ENCODE measurements at places on chromosomes 12 and 14.

GRCh38 chr14:99996951-99997571, 68.2 kb upstream of the EVL start:
- no peak for DNase-seq

DNA sequence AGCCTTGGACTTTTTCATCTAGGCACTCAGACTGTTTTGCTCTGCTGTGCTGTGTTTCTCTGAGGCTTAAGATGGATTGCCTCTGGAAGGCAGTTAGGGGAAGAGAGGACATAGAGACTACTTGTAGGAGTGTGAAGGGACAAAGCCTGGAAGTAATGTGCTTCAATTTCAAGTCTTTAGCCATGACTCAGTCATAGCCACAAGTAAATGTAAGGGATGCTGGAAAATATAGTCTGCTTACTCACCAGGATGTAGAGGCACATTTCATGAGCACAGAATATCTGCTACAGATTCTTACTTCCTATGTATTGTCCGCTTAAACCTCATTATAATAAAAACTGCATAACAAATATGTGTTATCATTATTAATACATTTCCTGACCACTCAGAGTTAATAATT, 794.3 kb upstream of the NOVA1 start:
- no peak for DNase-seq

DNA sequence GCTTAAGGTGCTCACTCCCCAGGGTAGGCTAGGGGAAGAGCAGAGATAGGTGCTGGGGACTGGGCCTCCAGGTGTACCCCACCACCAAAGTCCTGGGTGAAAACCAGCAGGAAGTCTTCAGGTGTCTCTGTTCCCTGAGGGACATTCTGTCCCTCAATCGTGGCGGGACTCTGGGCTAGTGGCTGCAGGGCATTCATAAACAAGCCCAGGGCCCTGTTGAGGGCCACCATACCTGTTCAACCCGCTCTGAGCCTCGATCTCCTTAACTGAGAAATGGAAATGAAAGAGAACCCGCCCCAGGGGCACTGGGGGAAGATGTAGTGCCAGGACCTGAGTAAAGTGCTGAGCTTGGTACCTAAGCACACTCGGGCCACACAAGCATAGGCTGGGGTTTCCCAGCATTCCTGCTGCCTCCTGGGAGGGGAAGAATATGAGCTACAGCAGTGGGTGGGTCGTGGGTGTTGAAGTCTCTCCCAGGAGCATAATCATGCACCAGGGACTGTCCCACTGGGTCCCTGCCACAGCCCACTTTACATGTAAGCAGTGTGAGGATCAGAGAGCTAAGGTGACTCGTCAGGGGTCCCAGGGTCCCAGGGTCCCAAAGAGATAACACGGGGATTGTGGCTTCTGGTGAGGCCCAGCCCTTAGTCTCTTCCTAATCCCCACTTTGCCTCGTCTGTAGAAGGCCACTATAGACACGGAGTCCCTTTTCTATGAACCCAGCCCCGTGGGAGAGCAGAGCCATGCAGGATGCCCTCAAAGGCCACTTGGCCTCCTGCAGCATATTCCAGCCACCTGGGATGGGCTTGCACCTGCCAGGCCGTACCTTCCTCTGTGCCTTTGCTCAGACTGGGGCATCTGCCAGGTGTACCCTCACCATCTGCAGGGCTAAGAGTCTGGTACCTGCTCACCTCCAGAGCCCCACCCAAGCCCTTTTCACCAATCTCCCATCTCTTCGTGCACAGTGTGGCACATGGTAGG, 14.4 kb downstream of the FAM222A start:
- no peak for DNase-seq

GRCh38 chr12:65511134-65511834, 232.8 kb downstream of the MSRB3 start:
- DNase-seq, result no peak

DNA sequence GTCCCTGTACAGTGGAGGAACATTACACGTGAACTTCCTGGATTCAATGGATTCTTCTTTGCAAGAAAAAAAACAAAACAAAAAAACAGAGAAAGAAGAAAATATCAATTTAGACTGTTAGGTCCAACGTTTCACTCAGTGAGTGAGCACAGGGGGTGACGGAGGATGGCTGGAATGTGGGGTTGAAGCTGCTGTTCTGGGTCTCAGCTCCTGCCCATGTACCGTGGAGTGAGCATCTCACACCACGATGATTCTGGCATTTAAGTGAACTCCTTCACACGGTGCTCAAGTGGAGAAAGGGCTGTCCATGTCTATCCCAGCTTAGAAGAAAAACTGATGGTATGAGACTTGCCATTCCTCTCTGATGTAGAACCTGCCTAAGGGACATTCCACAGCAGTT, 23.2 kb downstream of the CCND2 start:
- DNase-seq, result no peak

DNA sequence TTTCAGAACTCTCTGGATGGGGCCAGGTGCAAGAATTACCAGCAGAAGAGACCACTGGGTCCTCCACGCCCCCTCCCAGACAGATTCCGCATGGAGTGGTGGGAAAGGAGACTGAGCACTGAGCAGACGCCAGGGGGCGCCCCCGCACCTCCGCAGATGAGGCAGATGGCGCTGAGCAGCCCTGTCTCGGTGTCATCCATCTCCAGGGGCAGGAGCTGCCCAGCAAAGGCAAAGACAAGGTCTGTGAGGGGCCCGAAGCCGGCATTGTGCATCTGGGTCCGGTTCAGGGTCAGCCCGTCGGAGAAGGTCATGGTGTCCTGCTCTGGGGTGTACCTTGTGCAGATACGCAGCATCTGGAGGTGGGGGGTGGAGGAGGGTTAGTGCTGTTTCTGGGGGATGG, 6.3 kb upstream of the ITGB7 start:
- DNase-seq, result peak; percentile 74

DNA sequence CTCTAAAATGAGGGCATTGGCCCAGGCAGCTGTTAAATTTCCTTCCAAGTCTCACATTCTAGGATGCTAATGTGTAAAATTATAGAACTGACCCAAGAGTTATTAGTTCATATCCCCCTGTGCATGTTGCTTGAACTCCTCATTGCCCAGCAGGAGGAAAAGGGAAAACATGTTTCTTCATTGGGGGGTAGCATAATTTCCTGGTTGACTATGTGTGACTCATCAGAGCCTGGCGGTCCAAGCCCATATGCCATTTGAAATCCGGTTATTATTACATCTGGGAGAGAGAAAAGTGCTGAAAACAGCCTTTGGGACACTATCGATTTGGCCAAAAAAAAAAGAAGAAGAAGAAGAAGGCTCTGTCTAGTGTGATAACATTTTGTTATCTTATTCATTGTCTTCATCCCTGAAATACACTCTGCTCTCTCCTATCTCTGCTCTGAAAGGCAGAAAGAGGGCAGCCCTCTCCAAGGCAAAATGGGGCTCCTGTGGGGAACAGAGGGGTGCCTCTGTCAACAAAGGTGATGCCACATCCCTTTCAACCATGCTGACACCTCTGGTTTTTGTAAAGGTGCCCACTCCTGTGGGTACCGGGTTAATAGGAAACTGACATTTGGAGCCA, 114.2 kb downstream of the DAD1 start:
- DNase-seq, result no peak

DNA sequence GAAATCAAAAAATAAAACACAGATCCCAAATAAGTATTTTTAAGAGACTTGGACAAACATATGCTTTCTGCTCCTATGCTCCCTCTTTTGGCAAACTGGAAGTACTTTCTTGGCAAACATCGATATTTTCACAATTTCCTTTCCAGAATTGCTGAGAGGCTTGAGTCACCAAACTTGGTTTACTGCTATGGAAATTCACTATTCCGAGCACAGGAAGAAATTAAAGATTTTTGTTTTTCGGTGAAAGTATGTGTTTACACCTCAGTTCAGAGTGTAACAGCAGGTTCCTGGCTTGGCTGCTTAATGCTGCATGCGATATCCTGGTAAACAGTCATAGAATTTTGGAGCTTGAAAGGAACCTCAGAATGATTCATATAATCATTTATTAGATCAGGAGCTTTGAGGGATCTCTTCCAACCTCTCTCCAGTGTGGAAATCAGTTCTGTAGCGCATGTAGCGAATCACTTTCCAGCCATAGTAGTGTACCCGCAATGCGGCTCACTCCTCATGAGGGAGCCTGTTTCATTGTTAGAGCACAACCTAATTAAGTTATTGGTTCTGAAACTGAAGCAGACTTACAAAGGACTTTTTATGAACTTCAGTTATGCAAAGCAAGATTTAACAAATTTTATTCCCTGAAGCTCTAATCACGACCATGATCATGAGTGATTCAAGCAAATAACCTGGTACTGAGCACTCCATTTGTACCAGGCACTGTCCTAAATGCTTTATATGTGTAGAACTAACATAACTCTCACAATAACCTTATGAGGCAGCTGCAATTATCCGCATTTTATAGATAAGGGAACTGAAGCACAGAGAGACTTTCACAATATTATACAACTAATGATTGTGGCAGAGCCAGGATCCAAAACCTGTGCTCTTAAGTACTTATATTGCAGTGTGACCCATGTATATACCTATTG, 56.4 kb upstream of the ATP2A2 start:
- DNase-seq, result no peak

DNA sequence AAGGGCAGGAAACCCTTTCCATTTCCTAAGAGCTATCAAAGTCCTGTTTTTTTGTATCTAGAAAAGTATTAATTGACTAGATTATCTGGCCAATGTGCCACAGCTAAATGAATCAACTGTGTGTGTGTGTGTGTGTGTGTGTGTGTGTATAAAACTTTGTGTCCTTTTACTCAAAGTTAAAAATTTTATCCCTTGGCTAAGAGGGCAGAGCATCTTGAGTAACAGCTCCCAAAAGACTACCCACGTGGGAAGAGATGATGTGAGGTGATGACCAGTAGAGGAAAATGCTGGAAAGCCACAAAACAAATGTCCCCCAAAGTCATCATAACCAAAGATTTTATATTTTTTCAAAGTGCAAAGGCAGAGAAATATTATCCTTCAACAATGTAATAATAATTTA, 90.3 kb downstream of the FAR2 start:
- DNase-seq, result no peak

- no peak for DNase-seq
Observed at GRCh38 chr12:130960058-130960457, 6.4 kb downstream of the ADGRD1 start.

DNA sequence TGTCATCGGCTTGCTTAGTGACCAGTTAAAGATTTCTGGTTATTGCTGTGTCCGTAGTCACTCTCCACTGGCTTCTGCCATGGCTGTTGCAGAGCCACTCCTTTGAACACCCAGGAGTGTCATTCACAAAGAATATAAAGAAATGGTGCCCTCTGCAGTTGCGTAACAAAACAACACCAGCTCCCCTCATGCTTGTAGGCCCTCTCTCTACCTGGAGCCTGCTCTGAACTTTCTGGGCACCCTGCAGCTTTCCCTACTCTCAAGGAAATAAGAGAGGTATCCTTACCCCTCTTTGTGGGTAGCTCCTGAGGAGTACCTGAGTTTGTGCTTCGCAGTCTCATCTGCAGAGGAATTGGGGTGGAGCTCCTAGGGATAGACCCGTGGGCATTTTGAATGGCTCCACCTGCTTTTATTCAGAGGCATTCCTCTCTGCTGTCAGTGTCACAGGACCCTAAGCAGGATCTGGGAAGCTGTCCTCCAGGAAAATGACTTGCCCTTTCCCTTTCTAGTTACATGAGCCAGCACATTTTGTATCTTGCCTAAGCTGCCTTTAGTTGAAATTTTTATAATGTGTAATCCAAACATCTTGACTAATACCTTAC, 97.2 kb upstream of the TMEM260 start:
- DNase-seq, result no peak

DNA sequence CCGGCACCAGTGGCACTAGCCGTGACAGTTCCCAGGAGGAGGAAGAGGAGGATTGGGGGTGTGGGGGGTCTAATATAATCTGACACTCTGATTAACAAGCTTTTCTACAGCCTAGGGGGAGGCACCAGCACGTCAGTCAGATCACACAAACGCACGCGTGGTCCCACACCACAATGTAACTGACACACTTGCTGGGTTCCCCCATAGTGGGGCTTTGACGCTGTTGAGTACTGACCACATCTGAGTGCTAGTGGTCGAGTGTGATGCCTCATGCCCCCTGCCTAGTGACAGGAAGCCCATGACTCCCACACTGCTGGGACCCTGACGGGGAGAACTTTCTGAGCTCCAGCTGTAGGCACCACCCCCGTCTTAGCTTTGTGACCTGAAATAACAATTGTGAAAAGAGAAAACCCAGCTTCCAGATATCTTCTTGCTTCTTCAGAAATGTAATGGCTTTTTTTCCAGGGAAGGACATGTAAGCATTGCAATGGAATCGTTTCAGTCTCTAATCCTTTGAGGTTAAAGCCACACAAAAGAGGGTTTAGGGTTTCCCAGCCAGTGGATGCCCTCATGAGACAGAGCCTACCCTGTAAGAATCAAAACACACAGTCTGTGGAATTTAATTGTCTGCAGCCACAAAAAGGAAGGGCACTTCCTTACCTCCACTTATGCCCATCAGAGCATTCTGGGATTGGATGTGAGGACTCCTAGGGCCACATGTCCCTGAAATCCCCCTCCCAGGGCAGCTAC, 183.9 kb downstream of the PIWIL1 start:
- DNase-seq, result no peak

DNA sequence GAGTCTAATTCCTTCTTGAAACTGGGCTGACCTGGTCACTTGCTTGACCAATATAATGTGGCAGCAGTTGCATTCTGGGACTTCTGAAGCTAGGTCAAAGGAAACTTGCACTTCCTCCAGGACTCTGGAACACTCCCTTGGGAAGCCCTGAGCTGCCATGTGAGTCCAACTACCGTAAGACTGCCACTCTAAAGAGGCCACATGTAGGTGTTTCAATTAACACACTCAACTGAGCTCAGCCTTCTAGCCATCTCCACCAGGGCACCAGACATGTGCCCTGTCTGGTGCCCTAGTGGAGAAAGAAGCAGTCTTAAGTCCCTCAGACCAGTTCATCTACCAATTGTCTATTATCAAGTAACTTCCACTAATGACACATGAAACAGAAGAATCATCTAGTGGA, 6.1 kb upstream of the TEP1 start:
- no peak for DNase-seq

- no peak for DNase-seq
Observed at GRCh38 chr12:57151741-57152630, 4.6 kb upstream of the LRP1-AS start.

DNA sequence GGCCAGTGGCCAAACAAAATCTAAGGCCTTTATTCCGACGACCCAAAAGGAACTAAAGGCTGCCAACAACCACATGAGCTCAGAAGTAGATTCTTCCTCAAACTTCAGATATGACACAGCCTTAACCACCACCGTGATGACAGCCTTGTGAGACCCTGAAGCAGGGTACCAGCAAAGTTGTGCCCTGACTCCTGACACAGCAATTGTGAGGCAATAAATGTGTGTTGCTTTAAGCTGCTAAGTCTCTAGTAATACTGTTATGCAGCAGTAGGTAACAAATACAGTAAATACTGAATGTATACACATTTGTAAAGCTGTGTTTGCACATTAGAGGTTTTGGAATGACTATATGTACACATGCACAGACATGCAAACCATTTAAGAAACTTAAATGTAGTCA, 10.7 kb upstream of the SLC6A13 start:
- no peak for DNase-seq

- DNase-seq, result no peak
Observed at GRCh38 chr14:69753860-69754259, 13.1 kb upstream of the SRSF5 start.
